Suprapubic skin (tissue), 4 donors: ENCODE measurements at places on chromosomes 5 and 9.
A peak's percentile ranks its signal among the peaks of the same experiment; 100 is the strongest.

- DNase-seq = no peak
- H3K27me3 ChIP-seq = no peaks in the 10 kb centered on the region
- no peaks in the 10 kb centered on the region for H3K36me3 ChIP-seq
- no peak overlapping the region for H3K27ac ChIP-seq
- H3K4me1 ChIP-seq = peaks cover 21% of the 10 kb centered on the region
Observed at GRCh38 chr5:143113461-143113860, 290.0 kb downstream of the NR3C1 start.

- no peaks in the 10 kb centered on the region for H3K27me3 ChIP-seq
- no peak for DNase-seq
- no peaks in the 10 kb centered on the region for H3K4me1 ChIP-seq
- no peaks in the 10 kb centered on the region for H3K36me3 ChIP-seq
Observed at GRCh38 chr5:107968406-107968843, 297.7 kb upstream of the EFNA5 start.

DNA sequence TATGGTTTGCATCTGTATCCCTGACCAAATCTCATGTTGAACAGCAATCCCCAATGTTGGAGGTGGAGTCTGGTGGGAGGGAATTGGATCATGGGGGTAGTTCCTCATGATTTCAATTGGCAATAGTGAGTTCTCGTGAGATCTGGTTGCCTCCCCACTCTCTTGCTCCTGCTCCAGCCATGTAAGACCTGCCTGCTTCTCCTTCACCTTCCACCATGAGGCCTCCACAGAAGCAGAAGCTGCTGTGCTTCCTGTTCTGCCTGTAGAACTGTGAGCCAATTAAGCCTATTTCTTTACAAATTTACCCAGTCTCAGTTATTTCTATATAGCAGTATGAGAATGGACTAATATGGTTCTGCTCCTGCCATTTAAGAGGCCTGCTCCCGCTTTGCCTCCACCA, 32.9 kb downstream of the SCAI start:
- no peak overlapping the region for H3K27ac ChIP-seq
- H3K4me1 ChIP-seq = no peaks in the 10 kb centered on the region
- no peaks in the 10 kb centered on the region for H3K27me3 ChIP-seq
- no peak for DNase-seq
- H3K36me3 ChIP-seq = no peaks in the 10 kb centered on the region
- no peak overlapping the region for H3K4me3 ChIP-seq

- no peaks in the 10 kb centered on the region for H3K4me1 ChIP-seq
- no peaks in the 10 kb centered on the region for H3K36me3 ChIP-seq
- no peak overlapping the region for H3K4me3 ChIP-seq
Observed at GRCh38 chr5:127305493-127305892, 14.9 kb downstream of the MEGF10 start.

- no peaks in the 10 kb centered on the region for H3K36me3 ChIP-seq
- H3K27me3 ChIP-seq = peaks cover 11% of the 10 kb centered on the region
- H3K27ac ChIP-seq = no peak overlapping the region
- no peak for DNase-seq
- no peak overlapping the region for H3K4me3 ChIP-seq
Observed at GRCh38 chr5:90549729-90550275, 8.8 kb upstream of the ADGRV1 start.

DNA sequence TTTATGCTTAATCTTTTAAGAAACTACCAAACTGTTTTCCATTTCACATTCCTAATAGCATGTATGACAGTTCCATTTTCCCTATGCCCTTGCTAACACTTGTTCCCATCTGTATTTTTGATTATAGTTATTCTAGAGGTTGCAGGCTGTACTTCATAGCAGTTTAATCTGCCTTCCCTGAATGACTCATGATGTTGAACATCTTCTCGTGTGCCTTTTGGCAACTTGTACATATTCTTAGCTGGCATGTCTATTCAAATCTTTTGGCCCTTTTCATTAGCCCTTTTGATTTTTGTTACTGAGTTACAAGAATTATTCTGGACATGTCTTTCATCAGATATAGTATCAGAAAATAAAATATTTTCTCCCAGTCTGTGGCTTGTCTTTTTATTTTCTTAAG, 320.3 kb downstream of the DIRAS2 start:
- H3K4me1 ChIP-seq = no peaks in the 10 kb centered on the region
- no peak for DNase-seq
- H3K36me3 ChIP-seq = no peaks in the 10 kb centered on the region
- H3K4me3 ChIP-seq = no peak overlapping the region

DNA sequence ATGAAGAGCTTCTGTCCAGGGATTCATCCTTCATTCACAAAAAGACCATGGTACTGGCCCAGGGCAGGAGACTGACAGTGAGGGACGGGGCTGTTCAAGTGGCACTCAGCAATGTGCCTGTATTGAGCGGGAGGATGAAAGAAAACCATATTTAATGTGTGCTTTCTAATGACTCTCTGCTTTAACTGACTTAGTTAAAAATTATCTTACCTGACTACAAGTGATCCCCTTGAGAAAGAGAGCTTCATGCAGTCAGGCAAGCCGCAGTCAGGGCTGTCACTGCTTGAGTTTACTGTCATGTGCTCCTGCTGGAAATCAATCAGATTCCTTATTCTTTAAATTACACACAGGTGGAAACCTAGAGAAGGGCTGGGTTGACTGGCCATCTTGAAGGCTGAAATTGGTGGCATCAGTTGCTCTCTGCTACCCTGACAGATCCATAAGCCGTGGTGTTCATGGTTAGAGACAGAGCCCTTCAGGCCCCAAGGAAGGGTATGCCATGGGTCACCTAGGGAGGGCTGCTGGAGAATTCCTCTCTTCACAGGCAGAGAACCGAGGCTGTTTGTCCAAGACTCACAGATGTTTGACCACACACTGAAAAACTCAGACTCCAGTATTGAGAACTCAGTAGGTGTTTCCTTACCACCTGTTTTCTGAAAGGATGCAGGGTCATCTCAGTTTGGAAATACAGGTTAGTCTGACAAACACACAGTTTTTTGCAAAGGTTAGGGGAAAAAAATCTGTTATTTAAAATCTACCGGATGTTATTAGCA, 70.9 kb downstream of the TRIO start:
- no peak overlapping the region for H3K27ac ChIP-seq
- peaks cover 36% of the 10 kb centered on the region for H3K4me1 ChIP-seq
- no peak for DNase-seq
- no peaks in the 10 kb centered on the region for H3K27me3 ChIP-seq
- no peaks in the 10 kb centered on the region for H3K36me3 ChIP-seq

DNA sequence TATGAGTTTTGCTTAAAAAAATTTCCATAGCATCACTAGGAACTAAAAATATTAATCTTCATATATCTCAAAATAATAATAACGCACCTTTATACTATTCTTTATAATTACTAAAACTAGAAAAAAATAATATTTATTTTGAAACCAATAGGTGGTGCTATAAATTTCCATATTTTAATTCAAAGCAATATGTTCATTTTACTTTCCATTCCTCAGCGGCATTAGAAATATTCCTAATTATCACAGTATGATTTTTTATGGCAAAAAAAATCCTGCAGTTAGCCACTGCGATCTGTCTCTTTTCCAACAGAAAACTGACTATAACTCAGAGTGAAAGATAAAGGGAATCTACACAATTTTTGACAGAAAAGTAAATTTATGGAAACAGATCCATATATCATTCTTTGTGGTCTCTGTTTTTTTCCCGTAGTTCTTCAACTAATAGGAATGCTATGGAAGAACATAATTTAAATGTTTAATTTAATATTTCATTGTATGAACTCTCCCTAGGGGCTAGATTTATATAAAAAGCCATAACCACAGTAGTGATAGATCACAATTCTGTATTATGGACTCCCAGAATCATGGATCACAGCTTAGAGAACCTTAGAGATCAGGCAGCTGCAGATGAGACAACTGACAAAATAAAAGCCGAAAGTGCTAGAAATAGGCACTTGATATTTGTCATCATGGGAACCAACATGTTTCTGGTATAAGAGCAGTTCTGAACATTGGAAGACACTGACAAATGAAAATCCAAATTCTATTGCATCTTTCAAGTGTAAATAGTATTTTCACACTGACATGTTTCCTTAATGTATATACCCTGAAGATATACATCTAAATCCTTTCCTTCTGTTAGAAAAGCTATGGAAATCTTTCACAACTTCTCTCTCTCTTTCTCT, 167.7 kb upstream of the MPDZ start:
- H3K36me3 ChIP-seq = no peaks in the 10 kb centered on the region
- H3K4me3 ChIP-seq = peak overlapping the region; percentile 2
- no peaks in the 10 kb centered on the region for H3K27me3 ChIP-seq
- peak overlapping the region; percentile 79 for H3K27ac ChIP-seq
- DNase-seq = no peak

DNA sequence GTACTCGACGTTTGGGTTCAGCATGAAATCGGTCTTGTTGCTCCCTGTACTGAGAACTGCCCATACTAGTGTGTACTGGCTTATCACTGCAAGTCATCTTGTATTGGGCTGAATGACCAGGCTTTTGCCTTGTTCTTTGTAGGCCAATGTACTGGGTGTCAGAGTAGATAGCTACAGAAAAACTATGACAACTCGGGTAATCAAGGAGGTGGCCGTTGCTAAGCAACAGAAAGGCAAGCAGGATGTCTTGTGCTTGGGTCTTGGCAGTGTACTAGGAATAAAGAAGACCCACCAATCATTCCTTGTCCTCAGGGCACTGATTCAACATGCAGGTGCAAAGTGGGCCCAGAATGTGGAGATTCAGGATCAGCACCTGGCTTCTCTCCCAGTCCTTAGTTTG, 11.9 kb upstream of the SHISAL2B start:
- H3K27ac ChIP-seq = no peak overlapping the region
- no peaks in the 10 kb centered on the region for H3K36me3 ChIP-seq
- no peak overlapping the region for H3K4me3 ChIP-seq
- DNase-seq = no peak
- peaks cover 3% of the 10 kb centered on the region for H3K27me3 ChIP-seq

GRCh38 chr9:85114799-85115198, 445.3 kb downstream of the NTRK2 start:
- H3K36me3 ChIP-seq = no peaks in the 10 kb centered on the region
- H3K27ac ChIP-seq = no peak overlapping the region
- no peaks in the 10 kb centered on the region for H3K27me3 ChIP-seq
- DNase-seq = no peak
- no peaks in the 10 kb centered on the region for H3K4me1 ChIP-seq

DNA sequence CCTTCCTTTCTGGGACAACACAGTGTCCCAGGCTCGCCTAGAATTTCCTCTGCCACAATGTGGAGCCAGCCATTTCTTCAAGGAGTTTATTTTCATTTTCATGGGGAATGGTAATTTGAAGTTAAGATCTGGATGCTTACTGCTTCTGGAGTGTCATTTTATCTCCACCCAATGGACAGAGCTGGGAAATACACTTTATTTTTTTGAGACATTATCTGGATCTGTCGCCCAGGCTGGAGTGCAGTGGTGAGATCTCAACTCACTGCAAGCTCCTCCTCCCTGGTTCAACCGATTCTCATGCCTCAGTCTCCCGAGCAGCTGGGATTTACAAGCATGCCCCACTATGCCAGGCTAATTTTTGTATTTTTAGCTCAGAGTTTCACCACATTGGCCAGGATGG, 12.7 kb upstream of the THG1L start:
- no peaks in the 10 kb centered on the region for H3K4me1 ChIP-seq
- no peak for DNase-seq
- H3K36me3 ChIP-seq = no peaks in the 10 kb centered on the region
- no peaks in the 10 kb centered on the region for H3K27me3 ChIP-seq

GRCh38 chr9:109258481-109259302, 62.2 kb downstream of the EPB41L4B start:
- no peak for DNase-seq
- H3K36me3 ChIP-seq = no peaks in the 10 kb centered on the region
- no peak overlapping the region for H3K27ac ChIP-seq

DNA sequence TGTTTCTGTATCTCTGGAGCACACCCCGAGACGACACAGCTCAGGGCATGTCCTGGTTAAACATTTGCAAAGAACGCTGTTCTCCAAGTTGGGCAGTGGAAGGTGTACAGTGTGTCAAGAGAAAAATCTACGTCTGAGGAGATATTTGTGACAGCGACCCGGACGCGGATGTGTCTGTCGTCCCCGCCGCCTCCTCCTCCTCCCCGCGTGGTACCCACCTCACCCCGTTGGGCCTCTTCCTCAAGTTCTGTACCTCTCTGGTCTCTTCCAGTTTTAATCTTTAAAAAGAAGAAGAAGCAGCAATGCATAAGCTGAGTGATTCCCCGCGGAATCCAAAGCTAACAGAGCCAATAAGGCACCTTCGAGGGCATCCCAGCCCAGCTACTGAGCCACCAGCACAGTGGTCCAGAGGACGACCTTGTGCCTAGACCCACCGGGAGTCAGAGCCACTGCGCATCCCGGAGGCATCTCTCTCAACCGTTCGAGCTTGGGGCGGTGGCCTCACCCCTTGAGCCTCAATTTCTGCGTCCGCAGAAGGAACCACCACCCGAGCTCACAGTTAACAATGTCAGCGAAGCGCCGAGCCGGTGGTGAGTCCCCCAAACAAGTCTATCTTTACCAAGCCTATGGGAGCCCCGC, 467 bp downstream of the C9orf78 start:
- H3K27ac ChIP-seq = peak overlapping the region; percentile 86
- H3K36me3 ChIP-seq = peaks cover 37% of the 10 kb centered on the region
- H3K27me3 ChIP-seq = no peaks in the 10 kb centered on the region
- no peak for DNase-seq
- peak overlapping the region; percentile 99 for H3K4me3 ChIP-seq
- H3K4me1 ChIP-seq = peaks cover 35% of the 10 kb centered on the region

DNA sequence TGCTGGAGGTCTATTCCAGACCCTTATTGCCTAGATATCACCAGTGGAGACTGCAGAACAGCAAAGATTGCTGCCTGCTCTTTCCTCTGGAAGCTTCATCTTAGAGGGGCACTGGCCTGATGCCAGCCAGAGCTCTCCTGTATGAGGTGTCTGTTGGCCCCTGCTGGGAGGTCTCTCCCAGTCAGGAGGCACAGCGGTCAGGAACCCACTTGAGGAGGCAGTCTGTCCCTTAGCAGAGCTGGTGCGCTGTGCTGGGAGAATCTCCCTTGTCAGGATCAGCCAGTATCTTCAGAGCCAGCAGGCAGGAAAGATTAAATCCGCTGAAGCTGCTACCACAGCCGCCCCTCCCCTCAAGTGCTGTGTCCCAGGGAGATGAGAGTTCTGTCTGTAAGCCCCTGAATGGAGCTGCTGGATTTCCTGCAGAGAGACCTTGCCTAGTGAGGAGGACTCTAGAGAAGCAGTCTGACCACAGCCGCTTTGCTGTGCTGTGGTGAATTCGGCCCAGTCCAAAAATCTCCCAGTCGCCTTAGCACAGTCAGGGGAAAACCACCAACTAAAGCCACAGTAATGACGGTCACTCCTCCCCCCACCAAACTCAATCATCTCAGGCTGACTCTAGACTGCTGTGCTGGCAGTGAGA, 124.1 kb downstream of the JAKMIP2 start:
- no peaks in the 10 kb centered on the region for H3K36me3 ChIP-seq
- no peak for DNase-seq
- no peak overlapping the region for H3K4me3 ChIP-seq
- no peaks in the 10 kb centered on the region for H3K27me3 ChIP-seq
- no peaks in the 10 kb centered on the region for H3K4me1 ChIP-seq
